ENCODE measurements at places on chromosomes 13 and 19. TPM values are rescaled to one million over a fixed set of nuclear protein-coding genes. Genes with fewer than 3 reads are reported as not detected.
A peak's percentile ranks its signal among the peaks of the same experiment; 100 is the strongest.

The CD33 gene
- under 0.01 TPM for total RNA-seq

The ZNF132 gene
- 6.2 TPM for total RNA-seq

The SLC25A41 gene
- total RNA-seq, result 0.13 TPM

The SCGB2B2 gene
- total RNA-seq, result 0.13 TPM

The CYP4F3 gene
- not detected for total RNA-seq

The OR7A17 gene
- total RNA-seq, result not detected

The DKKL1 gene
- 0.13 TPM for total RNA-seq

The NLRP4 gene
- total RNA-seq, result not detected

DNA sequence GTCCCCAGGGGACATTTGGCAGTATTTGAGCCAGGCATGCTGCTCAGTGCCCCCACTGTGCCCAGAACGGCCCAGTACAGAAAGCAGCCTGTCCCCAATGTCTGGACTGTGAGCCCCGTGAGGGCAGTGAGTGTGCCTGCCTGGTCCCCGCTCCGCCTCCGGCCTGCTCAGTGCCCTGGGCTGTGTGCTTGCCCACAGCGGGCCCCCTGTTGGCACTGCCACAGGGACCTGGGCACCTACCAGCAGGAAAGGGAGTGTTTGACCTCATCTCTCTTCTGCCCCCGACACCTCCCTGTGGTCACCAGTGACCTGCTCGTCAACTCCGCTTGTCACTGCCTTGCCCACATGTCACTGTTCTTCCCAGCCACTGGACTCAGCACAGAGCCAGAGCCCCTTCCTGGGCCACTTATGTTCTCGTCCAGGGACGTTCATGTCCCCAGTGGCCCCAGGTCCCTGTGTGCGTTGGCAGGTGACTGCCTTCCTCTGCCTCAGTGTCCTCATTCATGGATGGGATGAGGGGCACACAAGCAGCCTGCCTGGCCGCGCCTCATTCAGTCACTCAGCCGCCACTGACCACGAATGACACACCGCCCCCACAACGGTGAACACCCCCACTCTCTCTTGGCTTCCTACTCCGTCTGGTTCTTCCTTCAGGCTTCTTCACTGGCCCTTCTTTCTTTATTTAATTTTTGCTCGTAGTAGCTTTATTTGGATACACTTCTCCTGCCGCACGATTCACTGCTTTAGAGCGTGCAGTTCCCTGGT, 2.8 kb downstream of the FZR1 start:
- DNase-seq, result no peak

DNA sequence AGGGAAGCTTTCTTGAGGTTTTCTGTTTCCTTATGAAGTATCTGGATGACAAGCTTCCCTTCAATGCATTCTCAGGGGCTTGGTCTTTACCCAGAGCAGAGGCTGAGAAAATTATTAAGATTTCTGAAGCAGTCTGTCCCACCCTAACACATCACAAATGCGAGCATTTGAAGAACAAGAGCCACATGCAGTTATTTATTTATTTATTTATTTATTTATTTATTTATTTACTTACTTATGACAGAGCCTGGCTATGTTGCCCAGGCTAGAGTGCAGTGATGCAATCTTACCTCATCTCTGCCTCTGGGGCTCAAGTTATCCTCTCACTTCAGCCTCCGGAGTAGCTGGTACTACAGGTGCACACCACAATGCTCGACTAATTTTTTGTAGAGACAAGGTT, 38.4 kb downstream of the SPRYD7 start:
- no peak for DNase-seq

DNA sequence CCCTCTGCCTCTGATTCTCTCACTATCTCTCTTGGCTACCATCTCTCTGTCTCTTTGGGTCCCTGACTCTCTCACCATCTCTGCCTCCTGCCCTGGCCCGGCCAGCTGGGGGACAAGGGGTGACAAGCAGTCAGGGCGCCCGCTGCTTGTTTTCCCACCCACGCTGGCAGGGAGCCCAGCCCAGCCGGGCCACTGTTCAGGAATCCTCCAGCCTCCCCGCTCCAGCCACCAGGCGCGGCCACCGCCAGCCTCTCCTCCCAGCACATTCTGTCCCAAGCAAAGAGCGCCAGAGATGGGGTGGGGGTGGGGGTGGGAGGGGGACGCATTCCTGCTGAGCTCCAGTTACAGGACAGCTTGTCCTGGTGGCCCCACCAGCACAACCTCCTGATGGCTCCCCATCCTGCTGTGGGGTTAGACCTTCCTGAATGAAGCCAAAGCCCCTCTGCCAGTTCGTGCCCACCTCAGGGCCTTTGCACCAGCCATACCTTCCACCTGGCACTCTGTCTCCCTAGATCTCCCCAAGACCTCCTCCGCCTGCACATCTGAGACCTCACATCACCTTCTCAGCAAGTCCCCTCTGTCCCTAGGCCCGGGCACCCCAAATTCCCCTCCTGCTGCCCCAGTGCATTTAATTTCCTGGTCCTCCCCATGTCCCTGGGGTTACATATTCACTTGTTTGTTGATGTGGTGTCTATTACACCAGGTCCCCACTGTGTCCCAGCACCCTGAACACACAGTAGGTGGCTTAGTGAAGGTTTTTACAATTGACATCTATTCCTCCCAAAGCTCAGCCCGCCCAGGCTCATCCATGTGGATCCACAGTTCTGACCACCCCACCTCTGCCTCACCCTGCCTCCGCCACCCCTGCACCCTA, 12.5 kb downstream of the ARRDC2 start:
- no peak for DNase-seq

DNA sequence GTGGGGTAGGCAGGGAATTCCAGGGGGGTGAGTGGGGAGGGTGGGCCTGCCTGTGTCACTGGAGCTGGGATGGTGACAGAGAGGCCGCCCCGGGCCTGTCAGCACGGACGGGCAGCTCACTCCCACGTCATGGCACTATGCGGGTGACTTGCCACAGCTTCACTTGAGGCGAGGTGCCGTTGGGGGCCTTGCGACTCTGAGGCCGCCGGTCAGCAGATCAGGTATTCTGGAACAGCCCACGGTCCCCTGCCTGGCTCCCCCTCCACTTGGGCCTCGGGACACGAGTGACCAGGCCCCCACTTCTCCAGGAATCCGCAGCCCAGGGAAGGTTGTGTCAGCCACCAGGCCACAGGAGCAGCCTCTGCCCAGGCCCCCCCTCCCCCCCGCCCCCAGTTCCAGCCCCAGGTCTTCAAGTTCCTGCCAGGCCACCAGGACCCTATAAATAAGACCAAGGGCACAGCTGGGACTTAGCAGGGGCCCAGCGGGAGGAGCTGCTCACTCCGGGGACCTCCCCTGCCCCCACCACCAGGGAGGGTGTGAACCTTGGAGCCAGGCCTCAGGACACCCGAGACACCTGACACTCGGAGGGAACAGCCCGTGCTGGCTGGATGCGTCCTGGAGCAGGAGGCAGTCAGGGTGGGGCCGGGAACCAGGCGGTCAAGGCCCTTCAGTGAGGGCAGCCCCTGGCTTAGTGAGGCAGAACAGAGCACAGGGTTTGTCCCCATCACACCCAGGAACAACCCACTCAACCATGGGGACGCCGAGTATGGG, 2.7 kb upstream of the MIDN start:
- DNase-seq, result no peak

DNA sequence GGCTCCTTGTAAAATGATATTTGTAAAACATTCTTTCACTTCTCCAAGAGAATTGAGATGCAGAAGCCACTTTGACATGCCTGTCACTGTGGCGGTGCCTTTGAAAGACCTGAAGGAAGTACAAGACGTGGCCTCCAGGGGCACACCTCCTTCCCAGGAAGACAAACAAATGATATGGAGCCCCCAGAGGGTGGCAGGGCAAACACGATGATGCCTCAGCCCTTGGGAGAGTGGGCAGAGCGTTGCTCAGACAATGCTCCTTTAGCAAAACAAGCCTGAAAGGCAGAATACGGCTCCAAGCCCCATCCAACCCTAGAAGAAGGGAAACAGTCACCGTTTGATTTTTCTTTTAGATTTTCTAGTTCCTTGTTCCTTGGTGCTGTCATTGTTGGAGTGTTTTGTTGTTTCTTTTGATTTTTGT, 9.2 kb upstream of the ATP12A start:
- no peak for DNase-seq

DNA sequence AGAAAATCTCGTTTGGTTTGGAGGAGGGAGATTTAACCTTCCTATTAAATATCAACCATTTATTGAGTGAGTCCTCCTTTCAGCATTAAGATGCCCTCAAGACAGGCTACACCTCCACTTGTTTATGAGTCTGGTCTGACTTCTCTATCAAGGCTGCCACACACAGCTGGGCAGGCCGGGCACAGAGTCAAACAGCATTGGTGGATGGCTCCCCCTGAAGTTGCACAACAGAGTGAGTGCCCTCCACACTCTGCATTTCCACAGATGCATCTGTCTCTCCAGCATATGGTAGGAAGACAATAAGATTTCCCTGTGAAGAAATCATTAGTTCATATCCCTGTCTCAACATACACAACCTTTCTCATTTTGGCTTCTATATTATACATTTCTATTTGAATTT, 31.4 kb downstream of the PHF11 start:
- DNase-seq, result no peak

DNA sequence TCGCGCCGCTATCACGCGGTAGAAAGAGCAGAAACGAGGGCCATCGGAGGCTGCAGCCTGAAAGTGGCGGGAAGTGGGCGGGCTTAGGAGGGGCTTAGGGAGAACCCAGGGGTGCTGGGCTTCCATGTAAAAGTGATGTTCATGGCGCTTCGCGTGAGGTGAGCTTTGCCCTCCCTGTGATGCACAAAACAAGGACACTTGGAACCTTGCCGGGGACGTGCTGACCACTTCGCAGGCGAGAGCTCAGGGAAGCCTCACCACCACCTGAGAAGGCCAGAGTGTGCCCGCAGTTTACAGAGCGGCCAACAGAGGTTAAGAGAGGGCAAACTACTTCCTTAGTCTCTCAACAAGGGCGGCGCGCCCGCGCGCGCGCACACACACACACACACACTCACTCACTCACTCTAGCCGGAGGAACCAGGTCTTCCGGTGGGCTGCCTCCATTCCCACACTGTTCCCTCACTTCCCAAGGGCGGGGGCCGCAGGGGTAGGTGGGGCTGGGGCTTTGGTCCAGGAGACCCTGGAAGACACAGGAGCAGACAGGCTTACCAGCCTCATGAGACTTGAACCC, 651 bp downstream of the GAPDHS start:
- no peak for DNase-seq

DNA sequence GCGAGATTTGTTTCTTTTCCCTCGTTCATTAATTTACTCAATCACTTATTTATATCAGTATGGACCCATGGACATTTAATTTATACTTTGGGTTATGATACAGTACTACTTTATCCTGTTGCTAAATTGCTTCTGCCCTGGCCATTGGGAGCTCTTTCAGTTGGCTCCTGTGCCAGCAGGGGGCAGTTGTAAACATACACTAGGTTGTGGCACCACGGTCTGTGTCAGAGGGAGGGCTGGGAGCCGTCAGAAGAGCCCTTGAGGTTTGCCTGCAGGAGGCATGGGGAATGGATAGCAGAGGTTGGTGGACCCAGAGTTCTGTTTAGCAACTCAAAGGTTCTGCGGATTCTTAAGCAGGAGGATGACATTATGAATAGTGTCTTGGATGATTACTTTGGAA, 94.3 kb downstream of the ERCC5 start:
- no peak for DNase-seq

DNA sequence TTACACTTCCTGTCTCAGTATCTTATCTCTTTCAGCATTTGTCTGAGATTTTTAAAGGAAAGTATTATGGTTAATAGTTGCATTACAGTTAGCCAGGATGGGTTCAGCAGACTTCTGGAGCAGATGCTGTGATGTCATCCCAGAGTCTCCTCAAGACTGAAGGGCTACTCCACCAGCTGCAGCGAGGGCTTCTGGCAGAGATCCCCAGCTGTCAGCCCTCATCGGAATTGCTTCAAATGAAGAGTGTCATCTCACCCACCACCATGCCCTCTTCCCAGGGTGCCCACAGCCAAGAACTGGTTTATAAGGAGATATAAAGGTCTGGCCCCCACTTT, 84.4 kb downstream of the FAM216B start:
- no peak for DNase-seq

DNA sequence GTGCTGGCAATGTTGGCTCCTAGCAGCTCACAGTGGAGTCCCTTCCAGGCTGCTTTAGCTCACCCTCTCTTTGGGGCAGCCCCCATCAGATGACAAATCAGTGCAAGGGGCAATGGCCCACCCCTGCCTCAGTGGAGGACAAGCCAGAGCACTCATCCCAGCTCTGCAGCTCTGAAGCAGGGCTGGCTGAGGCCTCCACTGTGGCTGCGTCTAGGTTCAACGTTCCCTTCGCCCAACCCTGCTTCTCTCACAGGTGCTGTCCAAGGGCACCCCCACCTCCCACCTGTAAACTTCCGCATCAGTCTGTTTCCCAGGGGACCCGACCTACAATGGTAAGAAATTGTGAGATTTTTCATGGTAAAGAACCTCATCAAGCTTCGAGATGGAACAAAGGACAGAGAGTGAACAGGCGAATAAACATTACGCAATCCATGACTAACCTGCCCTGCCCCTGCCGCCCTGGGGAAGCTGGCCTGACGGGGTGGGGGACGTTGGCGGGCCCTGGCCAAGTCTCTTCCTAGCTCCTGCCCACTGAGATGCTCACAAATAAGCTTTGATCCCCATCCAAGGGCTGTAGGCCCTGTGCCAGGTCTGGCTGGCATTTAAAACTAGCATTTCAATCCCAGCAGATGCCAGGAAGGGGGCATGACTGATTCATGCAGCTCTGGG, 40.5 kb downstream of the DZIP1 start:
- peak; percentile 80 for DNase-seq

DNA sequence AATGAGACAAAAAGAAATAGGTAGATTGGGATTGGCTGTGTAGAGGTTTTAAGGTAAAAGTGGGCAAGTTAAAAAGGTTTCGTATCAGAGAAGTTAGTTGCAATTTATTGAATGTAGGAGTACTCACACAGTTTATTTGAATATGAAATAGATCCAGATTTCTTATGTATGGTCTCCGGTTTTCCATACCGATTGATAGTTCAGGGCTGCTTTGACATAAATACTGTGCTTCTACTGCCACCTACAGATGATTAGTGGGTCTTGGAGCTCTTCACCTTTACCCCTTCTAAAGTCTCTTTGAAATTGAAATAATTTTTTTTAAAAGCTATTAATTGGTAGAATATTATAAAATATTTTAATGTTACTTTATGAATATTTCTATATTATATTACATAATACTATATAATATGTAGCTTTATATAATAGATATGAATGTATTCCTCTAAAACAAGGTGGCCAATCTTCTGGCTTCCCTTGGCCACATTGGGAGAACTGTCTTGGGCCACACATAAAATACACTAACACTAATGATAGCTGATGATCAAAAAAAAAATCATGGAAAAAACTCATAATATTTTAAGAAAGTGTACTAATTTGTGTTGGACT, 7.7 kb upstream of the GPR18 start:
- peak; percentile 75 for DNase-seq

Measured in dermis microvascular lymphatic vessel endothelial cell (primary cell).